Stimulated activated CD4-positive, alpha-beta T cell treated with anti-CD3 and anti-CD28 coated beads, Interleukin-4, amount 100 ng/mL, for 1 hour (primary cell): ENCODE measurements at places on chromosomes 5 and 9.

GRCh38 chr9:92468206-92468605, 14.1 kb downstream of the ASPN start:
- no peak for DNase-seq

DNA sequence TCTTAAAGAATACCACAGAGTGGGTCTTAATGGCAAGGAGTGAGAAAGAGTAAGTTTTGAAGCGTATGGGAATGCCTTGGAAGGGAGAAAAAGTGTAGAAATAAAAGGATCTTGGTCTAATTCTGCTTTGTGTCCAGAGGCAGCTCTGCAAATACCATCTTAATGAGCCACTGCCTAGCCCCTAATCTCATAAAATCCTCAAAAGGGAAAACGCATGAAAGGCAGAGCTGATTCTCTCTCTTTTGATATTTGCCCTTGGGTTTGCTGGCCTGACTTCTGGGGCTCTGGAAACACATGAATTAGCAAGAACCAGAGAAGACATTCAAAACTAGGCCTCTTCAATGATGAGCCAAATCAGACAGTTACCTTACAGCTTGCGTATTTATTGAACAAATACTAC, 28.1 kb downstream of the NREP start:
- no peak for DNase-seq

GRCh38 chr9:87567571-87567970, 69.9 kb downstream of the DAPK1 start:
- DNase-seq, result no peak

GRCh38 chr5:153641183-153641688, 150.8 kb downstream of the GRIA1 start:
- no peak for DNase-seq

GRCh38 chr9:97786341-97786740, 66.7 kb upstream of the FOXE1 start:
- no peak for DNase-seq

- DNase-seq, result no peak
Measured at GRCh38 chr5:44952376-44952775, 143.6 kb downstream of the MRPS30 start.

DNA sequence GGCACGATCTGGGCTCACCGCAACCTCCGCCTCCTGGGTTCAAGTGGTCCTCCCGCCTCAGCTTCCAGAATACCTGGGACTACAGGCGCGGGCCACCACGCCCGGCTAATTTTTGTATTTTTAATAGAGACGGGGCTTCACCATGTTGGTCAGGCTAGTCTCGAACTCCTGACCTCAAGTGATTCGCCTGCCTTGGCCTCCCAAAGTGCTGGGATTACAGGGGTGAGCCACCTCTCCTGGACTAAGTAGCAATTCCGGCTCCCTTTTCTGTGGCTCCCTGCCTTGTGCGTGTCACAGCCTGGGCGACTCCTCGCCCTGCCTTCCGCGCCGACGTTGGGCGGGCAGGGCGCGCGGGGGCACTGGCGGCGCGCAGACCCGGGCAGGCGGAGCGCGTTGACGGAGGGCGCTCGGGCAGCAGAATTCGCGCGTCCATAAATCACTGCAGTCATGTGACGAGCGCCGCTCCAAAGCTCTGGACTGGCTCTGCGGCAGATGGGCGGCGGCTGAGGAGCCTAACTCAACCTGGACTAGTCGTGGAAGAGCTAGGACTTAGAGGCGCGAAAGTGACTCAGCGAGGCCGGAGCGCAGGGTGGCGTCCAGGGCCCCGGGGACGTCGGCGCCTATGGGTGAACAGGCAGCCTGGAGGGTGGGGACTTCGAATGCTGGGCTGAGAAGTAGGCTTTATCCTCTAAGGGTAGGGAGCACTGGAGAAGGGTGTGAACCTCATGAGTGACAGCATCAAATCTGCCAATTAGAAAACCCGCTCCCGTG, 1.4 kb upstream of the CIZ1 start:
- peak; percentile 56 for DNase-seq

DNA sequence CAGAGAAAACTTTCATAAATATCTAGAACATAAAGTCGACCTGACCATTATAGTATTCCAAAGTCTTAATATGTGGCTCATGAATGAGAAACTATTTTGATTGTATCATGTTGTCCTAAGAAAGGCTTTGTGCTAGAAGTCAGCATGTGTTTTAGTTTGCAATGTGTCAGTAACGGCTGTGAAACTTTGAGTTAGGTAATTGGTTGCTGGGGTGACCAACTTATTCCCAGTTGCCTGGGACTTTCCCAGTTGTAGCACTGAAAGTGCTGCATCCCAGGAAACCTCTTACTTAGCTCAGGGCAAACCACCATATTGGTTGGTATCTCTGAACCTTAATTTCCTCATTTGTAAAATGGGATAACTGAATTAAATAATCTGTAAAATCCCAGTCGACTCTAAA, 114.6 kb upstream of the SLC12A2 start:
- DNase-seq, result no peak

GRCh38 chr5:38323645-38324295, 65.4 kb downstream of the EGFLAM start:
- DNase-seq, result no peak

DNA sequence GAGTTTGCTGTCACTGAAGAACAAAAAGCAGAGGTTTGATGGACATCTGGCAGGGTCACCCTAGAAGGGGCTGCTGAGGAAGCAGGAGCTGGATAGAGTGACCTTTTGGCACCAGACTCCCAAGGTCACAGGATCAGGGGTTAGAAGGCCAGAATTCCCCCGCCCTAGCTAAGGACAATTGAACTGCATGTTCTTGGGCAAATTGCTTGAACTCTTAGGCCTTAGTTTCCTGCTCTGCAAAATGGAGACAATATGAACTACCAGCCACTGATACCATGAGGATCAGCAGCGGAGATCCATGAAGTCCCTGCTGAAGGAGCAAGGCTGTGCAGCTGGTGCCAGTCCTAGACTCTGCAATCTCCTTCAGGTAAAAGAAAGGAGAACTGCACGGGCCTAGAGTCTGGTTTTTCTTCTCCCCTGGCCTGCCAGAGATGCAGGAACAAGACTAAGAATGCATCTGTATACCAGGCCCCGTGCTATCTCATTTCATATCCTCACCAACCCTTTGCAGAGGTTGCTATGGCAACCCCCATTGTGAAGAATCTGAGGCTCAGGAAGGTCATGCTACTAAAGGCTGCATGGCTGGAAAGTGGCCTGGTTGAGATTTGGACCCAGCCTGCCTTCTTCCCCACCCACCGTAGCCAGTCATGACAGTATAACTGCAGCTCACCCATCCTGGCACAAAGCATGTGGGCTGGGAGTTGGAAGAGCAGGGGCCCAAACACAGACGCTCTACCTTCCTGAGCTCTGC, 33.7 kb downstream of the CAMK2A start:
- no peak for DNase-seq

GRCh38 chr5:62331921-62332320, 25.9 kb downstream of the KIF2A start:
- no peak for DNase-seq

- no peak for DNase-seq
Measured at GRCh38 chr5:20445326-20445860, 457.4 kb upstream of the CDH18 start.

DNA sequence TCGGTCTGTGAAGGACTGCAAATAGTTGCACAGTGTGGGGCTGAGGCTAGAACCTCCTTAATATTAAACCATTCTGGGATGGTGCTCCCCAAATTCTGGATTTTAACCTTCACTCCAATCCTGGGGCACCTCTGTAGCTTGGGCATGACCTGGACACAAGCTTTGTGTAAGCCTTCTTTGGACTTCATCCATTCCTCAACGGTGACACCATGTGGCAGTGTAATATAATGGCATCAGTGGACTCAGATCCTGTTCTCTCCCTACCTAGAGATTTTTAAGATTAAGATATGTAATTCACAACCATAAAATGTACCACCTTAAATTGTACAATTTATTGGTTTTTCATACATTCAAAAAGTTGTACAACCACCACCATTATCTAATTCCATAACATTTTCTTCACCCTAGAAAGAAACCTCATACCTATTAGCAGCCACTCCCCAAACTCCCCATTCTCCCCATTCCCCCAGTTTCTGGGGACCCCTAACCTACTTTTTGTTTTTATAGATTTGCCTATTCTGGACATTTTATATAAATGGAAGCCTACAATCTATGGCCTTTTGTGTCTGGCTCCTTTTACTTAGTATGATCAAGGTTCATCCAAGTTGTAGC, 4.8 kb upstream of the PLGRKT start:
- DNase-seq, result no peak

- no peak for DNase-seq
Measured at GRCh38 chr9:80437825-80438224, 866.1 kb downstream of the TLE4 start.
